ENCODE measurements at places on chromosomes 11 and 22.

GRCh38 chr11:105100206-105100605, 39.4 kb downstream of the CARD18 start:
- no peak for DNase-seq

DNA sequence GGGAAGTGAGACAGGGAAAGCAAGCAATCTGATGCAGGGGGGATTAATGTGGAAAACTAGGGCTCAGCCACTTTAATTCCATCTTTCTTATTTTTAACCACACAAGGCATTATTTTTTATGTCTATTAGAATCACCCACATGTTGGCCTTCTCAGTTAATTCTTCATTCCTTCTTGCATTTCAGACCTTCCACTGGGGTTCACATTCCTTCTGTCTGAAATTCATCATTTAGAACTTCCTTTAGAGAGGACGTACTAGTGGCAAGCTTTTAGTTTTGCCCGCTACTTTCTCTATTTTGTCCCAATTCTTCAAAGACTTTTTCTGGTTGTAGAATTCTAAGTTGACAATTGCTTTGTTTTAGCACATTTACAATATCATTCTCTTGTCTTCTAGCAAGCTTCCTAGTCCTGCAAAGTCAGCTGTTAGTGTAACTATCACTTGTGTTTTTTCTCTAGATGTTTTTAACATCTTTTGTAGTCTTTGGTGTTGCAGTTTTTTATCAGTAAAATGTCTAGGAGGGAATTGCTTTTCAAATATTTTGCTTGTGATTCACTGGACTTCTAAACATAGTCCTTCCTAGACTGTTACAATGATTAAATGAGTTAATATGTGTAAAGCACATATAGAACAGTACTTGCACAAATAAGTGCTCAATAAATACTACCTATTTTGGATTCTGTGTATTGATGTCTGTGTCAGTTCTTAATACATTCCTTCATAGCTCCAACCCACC, 5.5 kb upstream of the NNMT start:
- DNase-seq = no peak

- DNase-seq = no peak
These were observed 29.9 kb downstream of the SERPIND1 start for GRCh38 chr22:20803696-20804324.

DNA sequence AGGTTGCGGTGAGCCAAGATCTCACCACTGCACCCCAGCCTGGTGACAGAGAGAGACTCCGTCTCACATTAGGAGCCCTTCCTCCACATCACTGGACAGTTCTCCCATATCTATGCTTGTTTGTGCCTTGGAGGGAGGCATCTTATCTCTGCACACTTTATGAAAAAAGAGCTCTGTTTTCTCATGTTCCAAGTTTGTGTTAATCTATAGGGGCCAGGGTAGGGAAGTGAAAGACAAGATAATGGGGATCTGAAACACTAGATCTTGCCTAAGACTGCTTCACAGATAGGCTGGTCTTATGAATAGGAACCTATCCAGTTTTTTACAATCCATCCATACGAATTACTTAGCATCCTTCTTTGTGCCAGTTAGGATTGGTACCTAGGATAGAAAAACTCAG, 17.1 kb downstream of the OR6Q1 start:
- DNase-seq = no peak

- DNase-seq = no peak
These were observed 124.5 kb downstream of the COMMD9 start for GRCh38 chr11:36164506-36165250.

GRCh38 chr11:128349650-128350299, 237.6 kb downstream of the ETS1 start:
- DNase-seq = no peak

- no peak for DNase-seq
These were observed 121.7 kb downstream of the PARVA start for GRCh38 chr11:12499071-12499470.

GRCh38 chr11:30546334-30546733, 39.8 kb downstream of the MPPED2 start:
- no peak for DNase-seq

DNA sequence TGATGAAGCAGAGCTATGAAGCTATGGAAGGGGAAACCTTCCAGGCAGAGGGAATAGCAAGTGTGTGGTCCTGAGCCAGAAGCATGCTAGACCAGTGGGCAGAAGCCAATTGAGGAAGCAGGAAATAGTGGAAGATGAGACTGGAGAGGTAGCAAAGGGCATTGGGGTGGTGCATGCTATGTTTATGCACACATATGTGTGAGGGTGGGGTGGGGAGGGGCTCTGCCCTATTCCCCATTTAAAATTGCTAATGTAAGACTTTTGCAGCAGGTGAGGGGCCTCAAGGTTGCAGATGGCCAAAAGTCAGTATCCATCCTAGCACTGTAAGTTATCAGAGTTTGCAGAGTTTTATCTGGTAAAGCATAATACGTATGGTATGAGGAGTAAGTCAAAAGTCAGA, 626.6 kb upstream of the KIRREL3 start:
- DNase-seq = no peak

- DNase-seq = no peak
These were observed 141.1 kb downstream of the RCN1 start for GRCh38 chr11:32231909-32232493.

DNA sequence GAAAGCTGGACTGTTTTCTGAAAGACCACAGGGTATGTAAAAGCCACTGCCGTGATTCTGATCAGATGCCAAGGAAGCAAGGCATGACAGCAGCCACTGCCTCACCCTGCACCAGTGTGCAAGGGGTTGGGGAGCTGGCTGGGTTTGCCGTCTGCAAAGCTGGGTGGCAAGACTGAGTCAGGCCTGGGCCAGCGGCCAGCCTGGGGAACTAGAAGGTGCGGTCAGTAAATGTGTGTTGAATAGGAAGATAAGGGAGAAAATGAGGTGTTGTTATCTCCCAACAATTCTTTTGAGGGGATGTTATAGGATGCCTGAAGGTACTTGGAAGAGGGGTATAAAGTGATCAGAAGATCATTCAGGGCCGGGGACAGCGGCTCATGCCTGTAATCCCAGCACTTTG, 8.0 kb downstream of the VSTM5 start:
- DNase-seq = no peak

- DNase-seq = no peak
These were observed 3.2 kb upstream of the TCN2 start for GRCh38 chr22:30603801-30604200.

- no peak for DNase-seq
These were observed 1.5 kb upstream of the PRR5 start for GRCh38 chr22:44700456-44700855.

GRCh38 chr11:129144256-129144655, 47.9 kb downstream of the ARHGAP32 start:
- DNase-seq = no peak

DNA sequence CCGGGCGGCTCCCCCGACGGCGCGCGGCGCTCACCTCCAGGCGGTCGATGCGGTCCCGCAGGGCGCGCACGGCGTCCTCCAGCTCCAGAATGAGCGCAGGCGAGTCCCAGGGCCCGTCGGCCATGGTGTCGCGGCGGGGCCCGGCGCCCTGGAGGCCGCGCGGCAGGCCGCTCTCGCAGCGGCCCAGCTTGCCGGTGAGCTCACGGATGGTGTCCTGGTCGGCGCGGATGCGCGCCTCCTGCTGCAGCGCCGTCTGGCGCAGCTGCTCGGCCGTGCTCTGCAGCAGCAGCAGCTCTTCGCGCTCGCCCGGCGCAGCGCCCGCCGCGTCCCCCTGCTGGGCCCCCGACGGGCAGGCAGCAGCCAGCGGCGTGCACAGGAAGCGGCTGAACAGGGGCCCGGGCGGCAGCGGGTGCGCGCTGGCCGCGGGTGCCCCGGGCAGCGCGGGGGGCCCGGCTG, 599 bp downstream of the NPTXR start:
- DNase-seq = no peak

- no peak for DNase-seq
These were observed 3.5 kb upstream of the LARGE1 start for GRCh38 chr22:33923660-33924246.

Measured in SIG-M5 (cell line).